ENCODE measurements at places on chromosomes 7 and 10. TPM values are rescaled to one million over a fixed set of nuclear protein-coding genes. Genes with fewer than 3 reads are reported as not detected.
A peak's percentile ranks its signal among the peaks of the same experiment; 100 is the strongest.

Gene SAMD9L
- 8.1 TPM for total RNA-seq

- no peak for DNase-seq
These were observed 81.1 kb downstream of the PRTFDC1 start for GRCh38 chr10:24871011-24871935.

DNA sequence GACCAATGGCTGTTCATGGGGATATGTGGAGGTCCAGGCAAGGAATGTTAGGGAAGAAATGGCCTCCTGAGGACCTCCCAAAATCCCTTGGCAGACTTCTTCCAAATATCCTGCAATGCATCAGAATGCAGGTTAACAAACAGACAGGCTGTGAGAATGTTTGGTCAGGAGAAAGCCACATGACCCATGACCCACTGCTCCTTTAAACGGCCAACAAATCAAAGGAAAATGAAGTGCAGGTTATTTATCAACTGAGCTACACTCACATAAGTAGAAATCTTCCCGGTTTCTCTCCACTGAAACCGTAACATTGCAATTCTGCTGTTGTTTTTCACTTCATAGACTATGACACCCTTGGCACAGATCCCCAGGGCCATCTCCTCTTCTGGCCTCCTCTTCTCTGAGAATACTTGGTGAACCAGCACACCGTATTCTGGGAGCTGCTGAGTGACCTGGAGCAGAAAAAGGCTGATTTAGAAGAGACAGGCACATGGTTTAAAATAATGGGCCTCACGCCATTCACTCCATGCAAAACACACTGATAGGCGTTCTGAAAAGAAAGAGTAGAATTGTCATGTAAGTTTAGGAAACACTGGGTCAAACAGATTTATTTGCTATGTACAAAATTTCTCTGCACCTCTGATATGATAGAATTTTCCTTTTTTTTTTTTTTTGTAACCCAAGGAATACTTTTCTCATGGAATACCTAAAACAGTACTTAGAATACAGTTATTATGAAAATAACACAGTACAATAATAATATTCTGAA lies 67.8 kb downstream of the FRMPD2 start:
- peak; percentile 71 for DNase-seq

- DNase-seq, result no peak
These were observed 541.6 kb upstream of the FZD8 start for GRCh38 chr10:36183726-36184125.

Gene MEPCE
- 42.9 TPM for total RNA-seq

Gene ASB10
- not detected for total RNA-seq

Gene CDNF
- 9.4 TPM for total RNA-seq

GRCh38 chr10:73289958-73290357 lies 37.5 kb upstream of the MRPS16 start:
- DNase-seq, result no peak

Gene MDH2
- 70.8 TPM for total RNA-seq

- DNase-seq, result no peak
These were observed 6.7 kb downstream of the ANKRD16 start for GRCh38 chr10:5882961-5883360.

Gene SYT15B
- 0.21 TPM for total RNA-seq

GRCh38 chr10:10540398-10540797 lies 477.3 kb upstream of the CELF2 start:
- DNase-seq, result no peak

Gene PRF1
- total RNA-seq, result 2.7 TPM

Gene CHST12
- total RNA-seq, result 15.3 TPM

Gene SPDYE9
- total RNA-seq, result not detected

- no peak for DNase-seq
These were observed 94.5 kb upstream of the CELF2 start for GRCh38 chr10:10923029-10923651.

Gene POLR2J
- 17.7 TPM for total RNA-seq

DNA sequence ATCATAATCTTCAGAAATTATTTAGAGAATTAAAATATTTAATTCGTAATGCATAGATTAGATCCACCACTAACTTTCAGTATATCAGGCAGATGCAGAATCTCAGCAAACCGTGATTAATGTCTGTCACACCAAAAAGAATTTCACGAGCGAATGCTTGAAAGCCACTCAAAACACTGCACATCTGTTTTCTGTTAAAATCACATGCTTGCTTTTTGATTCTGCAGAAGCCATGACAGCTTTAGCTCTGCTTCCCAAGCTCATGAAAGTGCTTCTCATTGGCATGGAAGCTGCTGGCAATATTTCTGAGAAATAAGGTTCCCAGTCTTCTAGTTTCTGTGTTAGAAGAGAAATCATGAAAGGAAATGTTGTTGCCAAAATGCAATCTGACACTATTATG lies 837.8 kb upstream of the LRRN3 start:
- no peak for DNase-seq

DNA sequence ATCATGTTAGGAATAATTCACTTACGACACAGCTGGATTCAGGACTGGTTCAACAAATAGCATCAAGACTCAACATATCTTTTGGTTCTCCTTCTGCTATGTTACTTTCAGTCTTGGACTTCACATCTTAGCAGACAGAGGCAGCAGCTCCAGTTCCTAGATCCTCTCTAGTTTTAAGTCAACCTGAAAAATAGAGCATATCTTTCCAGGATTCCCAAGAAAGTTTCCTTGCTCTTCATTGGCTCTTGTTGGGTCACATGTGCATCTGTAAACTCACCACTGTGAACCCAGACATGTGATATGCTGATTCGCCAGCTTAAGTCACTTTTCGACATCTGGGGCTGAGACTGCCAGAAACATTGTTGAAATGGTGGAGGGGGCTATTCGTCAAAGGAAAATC lies 210.1 kb upstream of the KMT2E start:
- DNase-seq, result no peak

GRCh38 chr7:148212731-148213130 lies 377.8 kb upstream of the C7orf33 start:
- DNase-seq, result no peak

DNA sequence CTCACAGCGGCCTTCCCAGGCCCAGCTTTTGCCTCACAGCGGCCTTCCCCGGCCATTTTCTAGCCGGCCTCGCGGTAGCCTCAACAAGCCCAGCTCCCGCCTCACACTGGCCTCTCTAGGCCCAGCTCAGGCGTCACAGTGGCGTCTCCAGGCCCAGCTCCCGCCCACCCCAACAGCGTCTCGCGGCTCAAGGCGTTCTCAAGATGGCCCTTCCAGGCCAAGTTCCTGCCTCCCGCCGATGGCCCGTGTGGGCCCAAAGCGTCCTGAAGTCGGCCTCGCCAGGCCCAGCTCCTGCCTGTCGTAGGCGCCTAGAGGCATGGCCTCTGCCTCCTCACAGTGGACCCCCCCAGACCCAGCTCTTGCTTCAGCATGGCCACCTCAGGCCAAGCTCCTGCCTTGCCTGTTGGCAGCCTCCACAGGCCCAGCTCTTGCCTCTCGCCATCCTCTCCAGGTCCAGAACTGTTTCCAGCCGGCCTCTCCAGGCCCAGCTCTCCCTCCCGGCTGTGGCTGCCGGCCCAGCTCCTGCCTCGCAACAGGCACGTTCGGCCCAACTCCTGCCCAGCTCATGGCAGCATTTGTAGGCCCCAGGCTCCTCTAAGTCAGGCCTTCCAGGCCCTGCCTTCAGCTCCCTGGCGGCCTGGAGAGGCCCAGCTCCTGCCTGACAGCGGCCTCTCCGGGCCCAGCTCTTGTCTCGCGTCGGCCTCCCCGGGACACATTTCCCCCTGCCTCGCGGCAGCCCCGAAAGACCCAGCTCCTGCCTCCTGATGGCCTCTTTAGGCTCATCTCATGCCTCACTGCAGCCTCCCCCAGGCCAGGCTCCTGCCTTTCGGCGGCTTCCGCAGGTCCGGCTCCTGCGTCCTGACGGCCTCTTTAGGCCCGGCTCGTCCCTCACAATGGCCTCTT lies 18.8 kb upstream of the TMEM248 start:
- no peak for DNase-seq

DNA sequence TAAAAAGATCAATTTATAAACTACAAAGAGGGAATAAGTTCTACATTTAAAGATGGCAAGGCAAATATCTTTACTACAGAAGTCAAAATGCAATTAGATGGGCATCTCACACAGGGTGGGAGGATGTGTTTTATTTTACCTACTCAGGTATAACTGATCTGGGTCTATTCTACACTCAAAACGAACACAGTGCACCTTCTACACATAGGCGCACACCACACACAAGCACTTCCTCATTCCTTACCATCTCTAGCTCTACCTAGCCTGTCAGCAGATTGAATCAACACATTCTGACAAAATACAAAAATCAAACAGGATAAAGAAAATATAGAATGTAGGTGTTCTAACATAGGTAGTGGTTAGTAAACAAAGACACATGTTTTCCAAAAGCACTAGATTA lies 64.8 kb downstream of the SGCE start:
- no peak for DNase-seq

DNA sequence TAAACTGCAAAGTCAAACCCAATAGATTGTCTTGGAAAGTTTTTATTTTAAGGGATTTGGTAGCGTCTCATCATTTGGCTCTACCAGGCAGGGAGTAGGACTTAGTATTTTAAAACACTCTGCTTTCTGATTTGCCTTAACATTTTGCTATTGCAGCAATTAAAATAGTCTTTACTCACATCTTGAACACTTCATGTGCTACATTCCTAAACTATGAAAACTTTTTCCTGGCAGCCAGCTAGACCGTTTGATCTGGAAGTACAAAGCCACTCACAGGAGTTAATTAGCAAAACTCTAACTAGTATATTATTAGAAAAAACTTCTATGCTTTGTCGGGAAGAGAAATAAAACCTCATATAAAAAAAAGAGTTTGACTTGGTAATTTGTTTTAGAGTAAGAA lies 111.4 kb downstream of the TFPI2 start:
- DNase-seq, result no peak

DNA sequence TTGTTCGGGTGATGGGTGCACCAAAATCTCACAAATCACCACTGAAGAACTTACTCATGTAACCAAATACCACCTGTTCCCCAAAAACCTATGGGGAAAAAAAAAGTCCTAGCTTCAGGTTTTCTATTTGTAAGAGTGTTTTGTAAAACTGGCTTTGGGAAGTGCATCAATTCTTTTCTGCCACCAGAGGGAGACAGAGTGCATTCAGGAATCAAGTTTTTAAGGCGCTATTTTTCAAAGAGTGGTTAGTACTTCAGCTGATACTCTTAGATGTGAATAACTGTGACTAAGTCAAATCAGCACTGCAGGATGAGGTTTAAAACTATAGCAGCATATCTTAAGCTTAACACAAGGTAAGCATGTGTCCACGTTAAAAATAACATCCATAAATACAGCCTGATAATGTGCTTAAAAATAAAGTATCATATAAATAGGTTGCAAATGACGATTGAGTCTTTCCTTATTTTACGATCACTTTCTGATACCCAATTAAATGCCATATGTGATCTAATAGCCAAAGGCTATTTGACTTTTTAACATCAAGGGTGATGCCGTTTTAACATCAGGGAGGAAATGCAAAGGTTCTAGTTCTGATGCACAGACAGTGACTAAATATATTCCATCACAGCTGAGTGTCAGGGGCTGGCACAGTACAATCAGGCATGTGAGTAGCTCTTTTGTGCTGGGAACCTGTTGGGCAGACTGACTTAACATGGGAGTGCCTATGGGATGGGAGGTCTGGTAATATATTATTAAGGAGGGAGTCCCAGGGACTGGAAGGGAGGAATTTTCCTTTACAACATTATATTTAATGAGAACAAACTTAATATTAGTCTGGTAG lies 10.6 kb upstream of the LYZL2 start:
- DNase-seq, result no peak

- DNase-seq, result no peak
These were observed 85.0 kb downstream of the PRKCQ start for GRCh38 chr10:6494936-6495592.

DNA sequence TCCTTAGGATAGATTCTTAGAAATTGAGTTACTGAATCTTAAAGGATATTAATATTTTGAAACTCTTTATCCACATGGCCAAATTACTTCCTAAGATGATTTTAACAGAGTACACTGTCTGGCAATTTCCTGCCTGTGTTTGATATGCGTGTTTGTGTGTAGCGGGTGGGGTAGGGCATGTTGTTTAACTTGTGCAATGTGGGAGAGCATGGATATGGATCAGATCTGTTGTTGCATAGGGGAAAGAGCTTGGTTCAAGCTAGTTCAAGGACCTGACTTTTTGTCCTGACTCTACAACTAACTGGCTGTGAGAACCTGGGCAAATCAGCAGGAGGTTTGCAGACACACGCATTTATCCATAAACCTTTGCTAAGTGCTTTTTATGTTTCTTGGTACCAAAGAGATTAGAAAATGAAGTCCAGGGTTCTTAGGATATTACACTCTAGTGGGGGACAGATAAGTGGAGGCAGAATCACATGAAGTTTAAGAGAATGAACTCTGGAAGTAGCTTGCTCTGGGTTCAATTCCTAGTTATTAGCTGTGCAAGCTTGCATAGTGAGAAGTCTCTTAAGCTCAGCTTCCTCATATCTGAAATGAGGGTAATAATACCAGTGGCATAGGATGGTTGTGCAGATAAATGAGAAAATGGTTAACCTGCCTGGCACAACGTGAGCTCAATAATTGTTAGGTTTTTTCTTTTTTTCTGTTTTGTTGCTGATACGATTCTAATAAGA lies 96.3 kb upstream of the PRR15 start:
- DNase-seq, result no peak

GRCh38 chr7:69941077-69941651 lies 342.9 kb downstream of the AUTS2 start:
- no peak for DNase-seq

Gene AKR1C1
- 121 TPM for total RNA-seq

Gene EIF5AL1
- total RNA-seq, result 0.33 TPM

DNA sequence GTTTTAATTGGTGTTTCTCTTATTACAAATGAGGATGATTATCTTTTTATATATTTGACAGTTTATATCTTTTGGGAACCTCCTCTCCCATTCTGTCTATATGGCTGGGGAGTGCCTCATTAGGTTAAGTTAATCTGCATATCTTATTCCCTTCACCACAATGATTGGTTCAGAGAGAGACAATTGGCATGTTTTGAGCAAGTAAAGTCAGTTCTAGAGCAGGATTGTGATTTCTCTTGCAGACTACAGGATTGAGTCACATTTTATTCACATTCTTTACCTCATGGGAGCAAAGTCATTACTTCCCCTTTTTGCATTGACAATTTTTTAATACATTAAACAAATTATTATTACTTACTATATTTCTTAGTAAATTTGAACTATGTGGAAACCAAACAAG lies 345.6 kb downstream of the MDFIC start:
- no peak for DNase-seq

DNA sequence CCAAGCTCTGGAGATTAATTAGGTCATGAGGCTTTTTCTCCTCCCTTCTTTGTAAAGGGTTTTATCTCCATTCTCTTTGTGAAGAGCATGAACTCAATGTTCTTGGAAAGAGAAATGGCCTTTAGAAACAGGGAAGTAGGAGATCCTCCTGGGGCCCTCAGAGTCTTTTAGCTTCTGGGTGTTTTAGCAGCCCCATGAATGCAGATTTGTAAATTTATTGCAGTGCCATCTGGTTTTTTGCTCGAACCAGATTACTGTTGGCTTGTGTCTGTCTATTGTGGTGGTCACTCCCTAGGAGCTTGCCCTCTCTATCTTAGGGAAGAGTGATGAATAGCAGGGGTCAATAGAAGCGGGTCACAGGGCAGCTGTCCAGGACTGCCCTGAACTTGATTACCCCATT lies 110.6 kb downstream of the BTRC start:
- DNase-seq, result no peak

GRCh38 chr10:98901441-98902110 lies 334.1 kb downstream of the HPSE2 start:
- DNase-seq, result no peak

GRCh38 chr10:124198125-124198501 lies 104.7 kb upstream of the CHST15 start:
- no peak for DNase-seq
